Hepatocyte (in vitro differentiated cells): ENCODE measurements at places on chromosomes 5 and 9. TPM values are rescaled to one million over a fixed set of nuclear protein-coding genes. Genes with fewer than 3 reads are reported as not detected.
A peak's percentile ranks its signal among the peaks of the same experiment; 100 is the strongest.

DNA sequence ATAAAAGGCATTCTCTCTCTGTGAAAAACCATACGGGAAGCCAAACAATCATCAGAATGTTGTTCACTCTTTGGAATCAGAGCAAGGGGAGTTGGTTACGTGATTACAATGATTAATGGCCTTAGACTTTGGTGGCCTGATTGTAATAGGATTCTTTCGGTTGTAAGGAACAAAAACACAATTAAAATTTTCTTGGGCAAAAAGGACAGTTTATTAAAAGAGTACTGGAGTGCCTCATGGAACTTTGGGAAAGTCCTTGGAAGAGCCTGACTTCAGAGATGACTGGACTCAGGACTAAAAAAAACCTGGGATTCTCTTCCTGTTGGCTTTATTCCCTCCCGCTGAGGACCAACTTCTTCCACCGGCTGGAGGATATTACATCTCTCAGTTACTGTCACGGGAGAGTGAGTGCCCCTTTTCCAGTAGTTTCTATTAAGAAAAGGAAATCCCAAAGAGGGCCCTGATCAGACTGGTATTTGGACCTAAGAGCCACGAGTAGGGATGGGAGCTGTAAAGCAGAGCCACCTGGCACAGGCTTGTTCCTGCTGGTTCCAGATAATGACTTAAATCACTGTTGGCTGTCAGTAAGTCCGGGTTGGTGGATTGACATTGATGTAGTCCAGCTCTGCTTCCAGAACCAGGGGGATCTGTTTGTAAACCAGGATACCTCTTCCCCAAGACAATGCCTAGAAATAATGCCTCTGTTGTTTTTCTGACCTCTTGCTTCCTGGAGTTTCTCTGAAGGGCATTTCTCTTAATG lies 53.9 kb downstream of the CFAP95 start:
- DNase-seq, result no peak
- H3K4me3 ChIP-seq, result no peak overlapping the region
- H3K36me3 ChIP-seq, result no peaks in the 10 kb centered on the region

DNA sequence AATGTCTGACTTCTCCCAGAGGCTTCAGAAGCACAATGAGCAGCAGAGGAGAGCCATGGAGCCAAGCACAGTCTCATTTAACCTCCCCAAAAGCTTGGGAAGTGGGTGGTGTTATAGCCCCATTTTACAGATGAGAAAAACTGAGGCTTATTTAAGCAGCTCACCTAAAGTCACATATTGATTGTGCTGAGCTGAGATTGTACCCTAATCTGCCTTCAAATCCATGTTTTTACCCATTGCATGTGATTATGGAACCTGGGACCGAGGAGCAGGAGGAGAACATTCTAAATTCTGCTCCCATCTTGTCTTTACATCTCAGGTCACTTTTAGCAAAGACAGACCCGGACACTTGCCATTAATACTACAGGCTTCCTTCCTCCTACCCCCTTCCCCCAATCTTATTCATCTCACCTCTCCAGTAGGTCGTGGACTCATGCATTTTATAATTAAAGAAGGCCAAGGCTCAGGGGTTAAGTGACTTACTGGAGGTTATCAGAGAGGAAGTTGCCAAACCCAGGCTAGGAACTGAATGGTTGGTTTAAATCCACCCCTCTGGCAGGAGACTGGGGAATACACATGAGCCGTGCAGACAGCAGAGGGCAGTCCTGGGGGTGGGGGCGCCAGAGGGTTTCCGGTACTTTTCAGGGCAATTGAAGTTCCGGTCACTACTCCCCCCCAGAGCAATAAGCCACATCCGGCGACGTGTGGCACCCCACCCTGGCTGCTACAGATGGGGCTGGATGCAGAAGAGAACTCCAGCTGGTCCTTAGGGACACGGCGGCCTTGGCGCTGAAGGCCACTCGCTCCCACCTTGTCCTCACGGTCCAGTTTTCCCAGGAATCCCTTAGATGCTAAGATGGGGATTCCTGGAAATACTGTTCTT lies 51.0 kb upstream of the IL17B start:
- peak overlapping the region; percentile 70 for H3K27ac ChIP-seq
- DNase-seq, result no peak
- H3K4me1 ChIP-seq, result no peaks in the 10 kb centered on the region
- H3K27me3 ChIP-seq, result no peaks in the 10 kb centered on the region
- no peak overlapping the region for H3K4me3 ChIP-seq
- H3K36me3 ChIP-seq, result no peaks in the 10 kb centered on the region

DNA sequence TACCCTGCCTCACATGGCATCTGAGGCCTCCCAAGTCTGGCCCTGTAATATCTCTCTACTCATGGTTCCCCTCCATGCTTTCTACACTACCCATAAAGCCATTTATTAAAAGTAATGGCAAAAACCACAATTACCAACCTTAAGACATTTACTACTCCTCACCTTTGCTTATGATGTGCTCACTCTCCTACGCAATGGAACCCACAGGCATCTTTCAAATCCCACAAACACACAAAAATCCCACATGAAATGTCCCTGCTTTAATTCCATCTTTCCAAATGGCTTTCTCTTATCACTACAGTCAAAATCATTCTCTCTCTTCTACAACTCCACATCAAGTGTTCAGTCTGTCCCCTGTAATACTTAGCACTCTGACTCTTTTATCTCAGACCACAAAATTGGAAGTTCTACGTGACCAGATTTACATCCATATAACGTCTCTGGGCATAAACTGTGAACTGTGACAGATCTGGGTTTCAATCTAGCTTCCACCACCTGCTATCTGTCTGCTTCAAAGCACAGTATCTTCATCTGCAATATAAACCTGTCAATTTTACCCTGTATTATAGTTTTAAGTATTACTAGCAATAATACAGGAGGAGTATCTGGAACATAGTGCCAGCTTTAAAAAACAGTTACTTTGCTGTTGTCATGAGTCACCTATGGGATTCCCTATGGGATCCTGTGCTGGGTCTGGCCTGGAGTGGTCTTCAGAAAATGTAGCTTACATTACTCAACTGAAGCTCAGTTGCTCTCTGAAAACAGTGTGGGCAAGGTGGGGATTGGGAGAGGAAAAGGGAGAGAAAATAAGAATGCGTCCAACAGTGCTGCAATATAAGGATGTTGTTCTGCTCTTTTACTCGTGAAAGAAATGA lies 137.1 kb upstream of the TRIM32 start:
- H3K27me3 ChIP-seq, result no peaks in the 10 kb centered on the region
- peaks cover 30% of the 10 kb centered on the region for H3K4me1 ChIP-seq

DNA sequence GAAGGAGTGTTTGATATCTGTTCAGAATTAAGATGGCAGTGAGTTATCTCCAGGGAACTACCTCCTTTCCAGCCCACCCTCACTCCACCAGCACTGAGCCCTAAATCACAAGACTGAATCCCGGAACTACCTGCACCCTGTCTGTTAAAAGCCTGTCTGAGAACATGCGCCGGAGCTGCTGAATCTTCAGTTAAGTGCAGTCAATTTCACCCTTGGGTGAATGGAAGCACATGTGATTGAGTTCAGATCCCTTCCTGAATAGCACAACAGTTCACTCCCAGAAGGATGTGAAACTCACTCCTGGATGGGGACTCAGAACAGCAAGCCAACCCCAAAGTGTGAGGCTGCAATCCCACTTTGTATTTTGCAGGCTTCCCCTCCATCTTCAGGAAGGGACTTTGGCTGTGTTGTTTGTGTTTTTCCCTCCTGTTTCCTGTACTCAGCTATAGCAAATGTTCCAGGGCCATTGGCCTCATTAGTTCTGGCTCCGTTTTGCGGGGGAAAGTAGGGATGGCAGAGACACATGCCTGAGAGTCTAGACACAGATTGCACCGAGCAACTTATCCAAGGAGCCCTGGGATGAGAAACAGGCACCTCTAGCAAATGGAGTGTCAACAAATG lies 43.4 kb downstream of the DPYSL3 start:
- DNase-seq, result no peak
- H3K27ac ChIP-seq, result no peak overlapping the region
- H3K4me1 ChIP-seq, result no peaks in the 10 kb centered on the region
- no peaks in the 10 kb centered on the region for H3K36me3 ChIP-seq
- no peaks in the 10 kb centered on the region for H3K27me3 ChIP-seq

GRCh38 chr5:116573279-116573701 lies 1.3 kb downstream of the SEMA6A start:
- no peaks in the 10 kb centered on the region for H3K36me3 ChIP-seq
- peak; percentile 61 for DNase-seq
- H3K4me3 ChIP-seq, result peak overlapping the region; percentile 97
- peaks cover 7% of the 10 kb centered on the region for H3K4me1 ChIP-seq
- H3K27me3 ChIP-seq, result no peaks in the 10 kb centered on the region

DNA sequence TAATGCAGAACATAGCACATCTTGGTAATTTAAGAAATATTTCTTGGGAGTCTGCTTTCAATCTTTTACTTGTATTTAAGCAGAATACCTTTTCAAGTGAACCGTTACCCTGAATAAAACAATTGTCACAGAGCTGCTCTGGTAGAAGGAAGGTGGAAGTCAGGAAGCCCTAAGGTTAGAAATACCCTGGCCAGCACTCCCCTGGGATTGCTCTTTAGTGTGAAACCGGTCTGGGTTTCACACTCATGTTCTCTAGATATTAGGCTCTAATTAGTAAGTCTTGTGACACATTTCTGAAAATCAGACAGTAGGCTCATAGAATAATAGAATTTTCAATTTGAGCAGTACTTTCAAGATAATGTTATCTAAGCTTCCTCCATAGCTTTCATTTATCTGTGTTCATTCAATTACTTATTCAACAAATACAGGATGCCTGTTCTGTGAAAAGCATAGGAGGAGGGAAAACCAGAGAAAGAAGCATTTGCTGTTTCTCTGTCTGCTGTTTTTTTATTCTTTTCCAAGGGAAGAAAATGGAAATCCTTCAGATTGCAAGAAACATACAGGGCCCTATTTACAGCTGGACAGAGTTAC lies 825.5 kb downstream of the TLR4 start:
- no peaks in the 10 kb centered on the region for H3K36me3 ChIP-seq
- no peaks in the 10 kb centered on the region for H3K27me3 ChIP-seq
- no peak for DNase-seq
- no peaks in the 10 kb centered on the region for H3K4me1 ChIP-seq
- no peak overlapping the region for H3K4me3 ChIP-seq
- no peak overlapping the region for H3K27ac ChIP-seq

- DNase-seq, result no peak
- H3K27me3 ChIP-seq, result no peaks in the 10 kb centered on the region
- H3K36me3 ChIP-seq, result no peaks in the 10 kb centered on the region
- peaks cover 21% of the 10 kb centered on the region for H3K4me1 ChIP-seq
- H3K27ac ChIP-seq, result no peak overlapping the region
These were observed 36.5 kb upstream of the RAD23B start for GRCh38 chr9:107246259-107247254.

GRCh38 chr5:95261437-95262175 lies 23.3 kb downstream of the MCTP1 start:
- H3K27me3 ChIP-seq, result peaks cover 1% of the 10 kb centered on the region
- H3K36me3 ChIP-seq, result no peaks in the 10 kb centered on the region
- H3K27ac ChIP-seq, result no peak overlapping the region

GRCh38 chr5:32713770-32714381 lies 2.8 kb downstream of the NPR3 start:
- no peak overlapping the region for H3K27ac ChIP-seq
- H3K4me1 ChIP-seq, result peaks cover 8% of the 10 kb centered on the region
- H3K4me3 ChIP-seq, result peak overlapping the region; percentile 15
- peak; percentile 42 for DNase-seq
- no peaks in the 10 kb centered on the region for H3K36me3 ChIP-seq
- peaks cover 51% of the 10 kb centered on the region for H3K27me3 ChIP-seq

DNA sequence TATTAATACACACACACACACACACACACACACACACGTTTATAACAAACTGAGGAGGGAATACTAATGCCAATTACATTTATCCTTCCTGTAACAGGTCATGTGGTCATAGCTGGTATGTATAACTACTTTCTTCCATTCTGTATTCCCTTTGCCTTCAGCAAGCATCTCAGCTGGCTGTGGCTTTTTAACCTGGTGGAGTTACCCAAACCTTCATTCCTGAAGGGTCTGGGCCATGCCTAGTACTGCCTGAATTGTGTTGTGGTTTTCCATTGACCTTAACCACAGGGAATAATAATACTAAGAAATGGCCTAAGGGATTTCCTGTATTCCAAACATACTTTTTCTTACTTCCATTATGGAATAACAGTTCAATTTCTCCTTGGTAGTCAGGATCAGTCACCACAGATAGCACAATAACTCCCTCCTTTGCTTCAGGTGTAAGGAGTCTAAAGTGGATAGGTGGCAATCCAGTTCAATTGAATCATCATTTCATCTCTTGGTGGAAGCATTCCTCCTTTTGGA lies 222.2 kb upstream of the MEF2C start:
- no peak overlapping the region for H3K4me3 ChIP-seq
- no peaks in the 10 kb centered on the region for H3K4me1 ChIP-seq
- H3K36me3 ChIP-seq, result no peaks in the 10 kb centered on the region
- DNase-seq, result no peak
- H3K27me3 ChIP-seq, result no peaks in the 10 kb centered on the region

GRCh38 chr9:122442568-122442967 lies 35.2 kb downstream of the OR1J1 start:
- no peak overlapping the region for H3K27ac ChIP-seq
- no peaks in the 10 kb centered on the region for H3K36me3 ChIP-seq
- no peak for DNase-seq
- H3K4me3 ChIP-seq, result no peak overlapping the region
- no peaks in the 10 kb centered on the region for H3K4me1 ChIP-seq

DNA sequence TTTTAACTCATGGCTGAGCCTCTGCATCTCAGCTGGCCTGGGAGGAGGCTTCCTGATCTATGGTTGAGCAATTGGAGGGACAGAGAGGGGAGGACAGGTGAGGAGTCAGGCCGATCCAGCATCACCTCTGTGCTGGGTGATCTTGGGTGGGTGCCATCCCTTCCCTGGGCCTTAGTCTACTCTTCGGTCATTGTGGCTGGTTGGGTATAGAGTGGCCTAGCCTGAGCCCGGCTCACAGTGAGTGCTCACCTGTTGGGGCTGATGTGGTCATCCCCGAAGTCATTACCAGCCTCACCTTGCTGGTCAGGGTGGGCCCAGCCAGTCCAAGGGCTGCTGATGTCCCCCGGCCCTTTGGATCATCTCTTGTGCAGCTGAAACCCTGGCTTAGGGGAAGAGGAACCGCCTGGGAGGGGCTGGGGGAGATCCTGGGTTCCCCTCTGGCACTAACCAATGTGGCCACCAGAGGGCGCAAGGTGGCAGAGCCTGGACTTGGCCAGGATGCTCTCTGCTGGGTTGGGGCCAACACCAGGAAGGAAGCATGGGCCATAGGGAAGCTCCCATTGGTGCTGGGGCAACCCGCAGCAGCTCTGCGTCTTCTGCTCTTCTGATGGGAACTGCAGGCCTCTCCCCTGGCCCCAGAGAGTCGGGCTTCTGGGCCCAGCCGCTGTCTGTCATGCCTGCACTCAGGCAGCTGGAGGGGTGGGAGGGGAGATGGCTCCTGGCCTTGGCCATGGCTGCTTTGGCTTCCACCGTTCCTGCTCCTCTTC lies 17.3 kb upstream of the ODF2 start:
- H3K4me3 ChIP-seq, result no peak overlapping the region
- peak; percentile 88 for DNase-seq
- H3K27me3 ChIP-seq, result no peaks in the 10 kb centered on the region
- no peak overlapping the region for H3K27ac ChIP-seq

The COL23A1 gene
- polyA plus RNA-seq, result 1.1 and 2.7 TPM in 2 replicates

The ACTBL2 gene
- 0.17 TPM in 1 of 2 replicates, not detected in the other for polyA plus RNA-seq

The OCLN gene
- polyA plus RNA-seq, result 49.6 and 72.7 TPM in 2 replicates

The BAAT gene
- 13.8 and 19.8 TPM in 2 replicates for polyA plus RNA-seq
